ENCODE measurements at places on chromosomes 3 and 15.

- DNase-seq: peak; percentile 38
Measured at GRCh38 chr15:57591822-57592367, at the start of gene MYZAP. Gene MYZAP (plus strand): TSS chr15:57591904. CDS start chr15:57592035, 131 bp downstream.

- no peak for DNase-seq
Measured at GRCh38 chr15:73567020-73567419, 66.2 kb downstream of the NPTN start.

- no peak for DNase-seq
Measured at GRCh38 chr3:171446801-171447578, 13.2 kb downstream of the TNIK start.

DNA sequence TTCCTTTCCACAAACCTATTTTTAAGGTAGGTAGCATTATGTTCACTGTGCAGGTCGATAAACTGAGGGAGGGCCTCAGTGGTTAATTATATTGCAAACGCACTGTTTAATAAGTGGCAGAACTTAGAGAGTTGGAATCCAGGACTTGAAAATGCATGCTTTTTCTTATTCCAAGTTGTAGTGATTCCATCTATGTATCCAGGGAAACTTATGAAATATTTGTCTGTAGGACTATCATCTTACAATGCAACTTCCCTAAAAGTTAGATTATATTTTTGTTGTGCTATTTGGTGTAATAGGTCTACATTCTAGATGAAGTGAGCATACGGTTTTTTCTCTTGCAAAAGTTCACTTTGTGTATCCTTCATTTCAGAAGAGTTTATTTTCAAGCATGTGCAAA lies 419.5 kb downstream of the NAALADL2 start:
- DNase-seq: no peak

- DNase-seq: no peak
Measured at GRCh38 chr15:37819191-37819590, 115.2 kb upstream of the TMCO5A start.

DNA sequence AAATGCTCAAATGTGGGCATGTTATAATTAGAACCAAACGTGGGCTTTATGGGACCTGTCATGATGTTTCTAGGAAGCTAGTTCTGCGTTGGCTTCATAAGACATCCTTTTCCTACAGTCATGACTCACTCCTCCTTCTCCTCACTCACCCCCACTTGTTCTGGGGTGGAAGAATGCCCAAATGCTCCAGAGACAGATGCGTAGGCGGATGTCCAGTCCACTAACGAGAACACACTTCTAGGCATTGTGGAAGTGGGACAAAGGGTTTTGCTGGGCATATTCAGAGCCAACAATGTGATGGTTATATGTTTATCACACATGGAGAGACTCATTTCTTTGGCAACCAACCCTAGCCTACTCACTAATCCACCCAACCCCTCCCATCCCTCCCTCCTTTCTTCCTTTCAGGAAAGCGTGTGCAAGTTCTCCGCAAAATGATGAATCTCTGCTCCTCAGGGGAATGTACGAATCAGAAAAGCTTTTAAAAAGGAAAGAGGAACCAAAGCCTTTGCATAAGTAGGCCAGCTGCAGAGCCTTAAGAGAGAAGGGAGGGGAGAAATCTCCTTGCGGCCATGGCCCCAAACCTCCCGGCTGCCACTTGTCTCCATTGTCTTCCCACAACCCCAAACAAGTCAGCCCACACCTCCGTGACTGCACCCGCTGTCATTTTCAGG lies 123.0 kb upstream of the SPRED1 start:
- no peak for DNase-seq

GRCh38 chr15:89754361-89755154 lies 3.5 kb upstream of the MESP1 start:
- no peak for DNase-seq

- DNase-seq: no peak
Measured at GRCh38 chr3:148737104-148737530, 39.4 kb downstream of the AGTR1 start.

- DNase-seq: no peak
Measured at GRCh38 chr3:169028716-169029115, 634.8 kb downstream of the MECOM start.

- no peak for DNase-seq
Measured at GRCh38 chr3:154188846-154189245, 67.7 kb downstream of the ARHGEF26 start.

DNA sequence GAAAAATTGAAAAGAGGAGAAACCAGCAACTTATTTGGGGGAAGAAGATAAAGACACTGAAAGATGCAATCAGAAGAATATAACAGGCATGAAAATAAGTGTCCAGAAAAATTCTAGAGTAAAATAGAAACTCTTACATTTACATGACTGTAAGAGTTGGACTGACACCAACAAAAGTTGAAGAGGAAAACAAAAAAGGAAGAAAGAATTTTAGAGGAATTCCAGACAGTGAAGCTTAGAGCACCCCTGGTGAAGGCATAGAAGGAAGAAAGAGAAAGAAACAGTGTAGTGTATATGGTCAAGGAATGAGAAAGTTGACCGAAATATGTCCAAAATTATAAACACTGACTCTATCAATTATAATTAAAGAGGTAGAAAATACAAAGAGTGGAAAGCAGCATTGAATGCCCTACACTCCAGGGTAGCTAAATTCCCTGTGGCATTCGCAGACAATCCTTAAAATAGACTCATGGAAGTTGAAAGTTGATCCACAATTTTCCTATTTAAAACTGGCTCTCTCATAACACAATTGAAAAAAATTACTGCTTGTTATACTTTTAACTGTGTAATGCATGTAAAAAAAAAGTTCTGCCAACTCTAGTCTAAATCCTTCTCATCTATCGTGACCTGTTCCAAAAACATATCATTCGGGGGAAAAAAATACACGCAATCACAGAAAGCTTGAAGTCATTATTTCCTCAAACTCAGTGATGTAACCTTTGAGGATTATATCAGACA lies 102.6 kb upstream of the ABI3BP start:
- no peak for DNase-seq

DNA sequence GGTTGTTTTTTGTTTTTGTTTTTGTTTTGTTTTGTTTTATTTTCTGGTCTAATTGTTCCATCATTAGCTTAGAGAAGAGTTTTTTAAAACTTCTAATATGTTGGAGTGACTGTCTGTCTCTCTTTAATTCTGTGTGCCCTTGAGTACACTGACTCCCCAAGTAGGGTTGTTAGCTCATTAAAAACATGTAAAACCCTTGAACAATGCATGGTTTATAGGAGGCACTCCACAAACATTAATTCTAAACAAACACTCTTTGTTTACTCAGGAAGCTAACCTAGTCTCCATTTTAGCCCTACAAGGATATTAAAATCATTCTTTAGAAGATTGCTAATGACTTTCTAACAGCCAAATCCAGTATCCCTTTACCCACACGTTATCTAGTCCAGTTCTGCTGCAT lies 100.5 kb downstream of the CGGBP1 start:
- no peak for DNase-seq

GRCh38 chr3:33581666-33582065 lies 136.4 kb downstream of the CLASP2 start:
- DNase-seq: no peak

- no peak for DNase-seq
Measured at GRCh38 chr3:98754483-98754882, 8.7 kb upstream of the ST3GAL6 start.
